ENCODE measurements at places on chromosomes 5 and 9.

DNA sequence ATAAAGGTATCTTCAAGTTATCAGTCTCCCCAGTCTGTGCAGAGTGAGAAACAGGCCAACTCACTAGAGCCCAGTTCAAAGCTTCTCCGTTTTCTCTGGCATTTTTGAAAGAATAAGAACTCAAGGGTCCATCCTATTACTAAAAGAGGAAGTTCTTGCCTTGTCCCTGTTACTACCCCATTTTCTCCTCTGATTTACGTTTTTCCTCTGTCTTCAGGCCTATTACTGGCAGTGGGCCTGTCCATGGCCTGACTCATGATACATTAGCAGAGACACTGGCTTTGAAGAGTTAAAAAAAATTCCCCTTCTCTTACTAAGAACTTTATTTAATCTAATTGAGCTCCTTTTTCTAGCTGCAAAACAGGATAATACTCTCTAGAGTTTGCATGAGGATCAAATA, 624.0 kb upstream of the KLF4 start:
- DNase-seq: no peak

DNA sequence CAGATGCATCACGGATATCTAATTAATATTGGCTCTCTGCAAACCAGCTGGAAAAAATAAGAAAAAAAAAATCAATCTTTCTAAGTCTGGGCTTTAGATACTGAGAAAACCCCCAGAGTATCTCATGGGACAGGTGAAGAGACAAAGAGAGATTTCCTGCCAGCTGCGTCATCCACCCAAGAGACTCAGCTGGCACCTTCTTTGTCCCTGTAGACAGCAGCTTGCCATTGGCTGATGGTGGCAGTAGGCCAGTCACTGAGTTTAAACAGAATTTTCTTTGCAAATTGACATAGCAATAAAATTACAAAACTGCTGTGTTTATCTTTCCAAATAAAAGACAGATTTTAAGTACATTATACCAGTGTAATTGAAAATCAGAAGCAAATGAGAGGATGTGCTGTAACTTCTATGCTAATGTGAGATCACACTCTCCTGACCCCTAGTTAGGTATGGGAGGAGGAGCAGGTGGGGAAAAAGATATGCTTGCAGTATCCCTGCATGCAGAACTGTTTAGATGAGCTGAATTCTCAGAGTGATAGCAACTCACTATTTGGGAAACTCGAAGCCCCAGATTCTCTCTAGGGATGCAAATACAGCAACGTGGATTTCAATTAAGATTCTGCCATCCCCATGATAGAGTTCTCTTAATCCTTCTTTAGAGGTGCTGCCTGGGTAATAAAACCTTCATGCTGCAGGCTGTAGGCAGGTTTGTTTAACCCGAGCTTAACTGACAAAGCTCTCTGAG, 72.2 kb downstream of the NMUR2 start:
- no peak for DNase-seq

DNA sequence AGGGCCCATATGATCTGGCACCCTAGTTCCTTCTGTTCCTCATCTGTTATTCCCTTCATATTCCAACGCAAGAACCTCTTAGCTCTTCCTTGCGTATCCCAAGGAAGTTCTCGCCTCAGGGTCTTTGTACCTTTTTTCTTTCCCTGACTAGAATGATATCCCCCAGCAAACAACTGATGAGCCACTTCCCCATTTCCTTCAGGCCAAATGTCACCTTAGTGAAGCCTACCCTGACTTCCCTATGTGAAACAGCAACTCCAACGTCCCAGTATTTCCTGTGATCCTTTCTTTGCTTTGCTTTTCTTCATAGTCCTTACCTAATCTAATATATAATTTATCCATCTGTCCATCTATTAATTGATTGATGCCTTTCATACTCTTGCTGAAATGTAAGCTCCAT, 47.9 kb downstream of the ERCC8 start:
- DNase-seq: no peak

- no peak for DNase-seq
These were observed 580.1 kb upstream of the FTMT start for GRCh38 chr5:121271546-121271945.

- peak; percentile 18 for DNase-seq
These were observed 20.2 kb downstream of the SLC22A5 start for GRCh38 chr5:132389585-132390286.

DNA sequence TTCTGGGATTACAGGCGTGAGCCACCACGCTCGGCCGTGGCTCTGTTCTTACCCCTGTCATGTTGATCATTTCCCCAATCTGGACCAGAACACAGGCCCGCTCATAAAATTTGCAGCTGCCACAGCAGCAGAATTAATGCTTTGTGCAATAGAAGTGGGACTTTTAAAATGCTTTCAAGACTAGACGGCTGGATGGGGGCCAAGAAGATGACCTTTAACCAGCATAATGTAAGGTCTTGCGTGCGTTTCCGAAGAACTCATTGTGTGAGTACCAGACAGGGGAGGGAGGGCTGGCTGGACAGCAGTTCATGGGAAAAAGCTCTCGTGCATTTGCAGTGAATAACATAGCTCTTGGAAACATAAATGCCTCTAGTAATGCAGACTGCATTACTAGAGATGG, 3.5 kb upstream of the WDR38 start:
- DNase-seq: no peak

DNA sequence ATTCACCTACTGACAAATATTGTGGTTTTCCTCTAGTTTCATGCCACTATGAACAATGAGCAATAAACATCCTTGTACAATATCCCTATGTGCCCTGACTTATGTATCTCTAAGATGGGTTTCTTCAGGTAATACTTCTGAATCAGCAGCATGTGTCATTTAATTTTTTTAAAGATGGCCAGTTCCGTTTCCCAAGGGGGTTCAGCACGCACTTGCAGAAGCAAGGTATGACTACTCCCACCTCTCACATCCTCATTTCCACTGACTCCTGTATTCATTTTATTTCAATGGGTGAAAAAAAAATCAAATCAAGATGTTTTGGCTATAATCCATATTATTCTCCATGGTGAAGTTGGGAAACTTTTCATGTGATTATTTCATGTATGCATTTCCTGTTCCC, 14.7 kb upstream of the ADAMTS19 start:
- DNase-seq: no peak

DNA sequence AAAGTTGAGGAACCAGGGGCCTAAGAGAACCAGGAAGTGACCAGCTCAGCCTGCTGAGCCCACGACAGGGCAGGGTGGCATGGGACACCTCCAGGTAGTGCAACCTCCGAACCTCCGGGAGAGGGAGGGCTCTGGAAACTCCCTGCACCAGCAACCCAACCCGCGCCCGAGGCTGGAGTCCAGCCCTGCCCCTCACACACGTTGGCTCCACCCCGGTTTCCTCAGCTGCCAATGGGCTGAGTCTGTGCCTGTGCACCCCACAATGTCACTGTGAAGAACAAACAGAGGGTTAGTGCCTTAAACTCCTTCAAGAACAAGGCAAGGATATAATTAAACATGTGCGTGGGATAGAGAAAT, 17.0 kb upstream of the UNC5A start:
- no peak for DNase-seq

GRCh38 chr9:5596173-5596572, 32.7 kb upstream of the RIC1 start:
- DNase-seq: peak; percentile 29

DNA sequence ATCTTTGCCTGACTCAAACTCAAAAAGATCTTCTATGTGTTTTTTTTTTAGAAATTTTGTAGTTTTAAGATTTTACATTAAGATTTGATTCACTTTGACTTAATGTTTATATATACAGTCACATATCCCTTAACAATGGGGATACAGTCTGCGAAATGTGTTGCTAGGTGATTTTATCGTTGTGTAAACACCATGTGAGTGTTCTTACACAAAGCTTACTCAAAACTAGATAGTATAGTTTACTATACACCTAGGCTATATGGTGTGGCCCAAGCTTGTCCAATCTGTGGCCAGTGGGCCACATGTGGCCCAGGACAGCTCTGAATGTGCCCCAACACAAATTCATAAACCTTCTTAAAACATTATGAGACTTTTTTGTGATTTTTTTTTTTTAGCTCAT, 131.9 kb downstream of the CWC27 start:
- DNase-seq: no peak

- no peak for DNase-seq
These were observed 9.4 kb upstream of the C5orf58 start for GRCh38 chr5:170223360-170223759.

DNA sequence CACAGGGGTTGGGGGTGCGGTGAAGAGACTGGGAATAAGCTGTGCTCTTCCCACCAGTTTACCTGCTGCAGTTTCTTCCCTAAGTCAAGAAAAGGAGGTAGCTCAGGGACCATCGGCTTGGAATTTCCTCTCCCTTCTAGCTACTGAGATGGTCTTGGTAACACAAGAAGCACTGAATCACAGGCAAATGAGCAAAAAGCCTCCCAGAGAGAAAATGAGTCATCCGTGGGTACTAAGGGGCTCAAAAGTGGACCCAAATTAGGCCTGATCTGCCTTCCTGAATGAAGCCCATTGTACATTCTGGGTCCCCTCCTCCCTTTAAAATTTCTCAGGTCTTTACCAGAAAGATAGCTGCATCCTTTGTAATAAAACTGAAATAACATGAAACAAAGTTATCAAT, 49.9 kb downstream of the PTPN3 start:
- DNase-seq: no peak

GRCh38 chr9:19641046-19641445, 147.8 kb downstream of the SLC24A2 start:
- no peak for DNase-seq

- DNase-seq: no peak
These were observed 39.5 kb downstream of the TRIM32 start for GRCh38 chr9:116726602-116727001.

- DNase-seq: no peak
These were observed 73.6 kb downstream of the CDH12 start for GRCh38 chr5:22779499-22779898.

DNA sequence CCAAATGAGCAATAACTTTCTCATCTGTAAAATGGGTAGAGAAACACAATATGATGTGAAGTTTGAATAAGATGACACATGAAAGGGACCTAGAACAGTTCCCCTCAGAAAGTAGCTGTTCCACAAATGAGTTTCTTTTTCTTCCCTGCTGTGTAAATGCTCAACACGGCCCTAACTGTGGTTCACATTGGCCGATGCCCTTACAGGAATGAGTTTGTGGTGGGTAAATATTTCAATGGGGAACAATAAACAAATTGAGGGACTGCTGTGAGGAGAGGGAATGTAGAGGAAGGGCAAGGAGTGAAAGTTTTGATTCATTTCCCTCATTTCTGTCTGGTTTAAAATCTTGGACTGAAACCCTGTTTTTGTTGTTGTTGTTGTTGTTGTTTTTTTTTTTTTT, 12.8 kb downstream of the C6 start:
- no peak for DNase-seq

- no peak for DNase-seq
These were observed 451.3 kb upstream of the KLF4 start for GRCh38 chr9:107940616-107941595.

GRCh38 chr9:20023961-20024571, 235.2 kb upstream of the SLC24A2 start:
- no peak for DNase-seq

- DNase-seq: no peak
These were observed 12.7 kb downstream of the C9orf153 start for GRCh38 chr9:86246752-86247161.

- peak; percentile 5 for DNase-seq
These were observed 352.4 kb upstream of the ACTBL2 start for GRCh38 chr5:57834829-57835608.

DNA sequence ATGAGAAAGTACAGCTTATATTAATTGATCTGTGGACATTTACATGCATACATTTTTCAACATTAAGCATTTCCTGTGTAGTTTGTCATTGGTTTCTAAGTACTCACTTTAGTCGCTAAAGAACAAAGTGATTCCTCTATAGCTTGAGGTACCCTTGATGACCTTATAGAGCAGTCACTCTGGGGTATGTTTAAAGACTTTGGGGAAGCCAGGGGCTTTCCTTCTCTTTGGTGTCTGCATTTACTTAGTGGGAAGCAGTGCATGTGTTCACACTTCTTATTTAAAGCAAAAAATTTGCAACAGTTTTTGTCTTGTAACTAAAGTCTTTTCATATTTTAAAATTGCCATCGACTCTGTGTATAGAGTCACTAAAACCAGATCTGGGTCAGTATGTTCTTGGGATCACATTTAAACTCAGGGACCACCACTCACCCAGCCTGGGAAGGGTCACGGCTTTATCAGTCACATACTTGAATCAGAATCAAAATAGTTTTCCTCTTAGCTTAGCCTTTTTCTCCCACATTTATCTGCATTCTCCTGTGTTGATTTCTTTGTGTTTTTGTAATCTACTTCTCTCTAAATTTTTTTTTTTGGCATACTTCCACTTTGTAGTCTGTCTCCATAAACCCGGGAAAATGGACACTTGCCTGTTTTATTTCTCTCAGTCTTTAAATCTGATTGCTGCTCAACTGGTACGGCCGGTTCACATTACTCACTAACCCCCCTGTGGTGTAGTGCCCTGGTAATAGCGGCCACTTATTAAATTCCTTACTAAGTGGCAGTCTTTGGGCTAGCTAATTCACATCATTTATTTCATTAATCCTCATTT, 143.9 kb upstream of the FBN2 start:
- no peak for DNase-seq

DNA sequence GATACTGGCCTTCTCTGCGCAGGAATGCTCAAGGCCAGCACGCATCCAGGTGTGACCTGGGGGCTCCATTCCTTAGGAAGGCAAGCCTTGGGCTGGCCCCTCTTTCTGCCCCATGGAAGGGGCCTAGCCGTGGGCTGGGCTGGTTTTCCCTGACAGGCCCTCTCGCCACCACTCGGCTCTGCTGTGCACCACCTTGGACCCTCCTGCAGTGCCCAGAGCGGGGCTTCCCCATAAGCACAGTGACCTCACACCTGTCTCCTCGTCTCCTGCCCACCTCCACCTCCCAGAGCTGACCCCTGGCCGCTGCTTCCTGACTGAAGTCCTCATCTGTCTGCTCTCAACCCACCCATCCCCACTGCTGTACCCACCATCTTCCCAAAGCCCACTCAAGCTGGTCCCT, 21.1 kb downstream of the UNC5A start:
- DNase-seq: no peak

- DNase-seq: no peak
These were observed 61.2 kb downstream of the TMEM174 start for GRCh38 chr5:73234204-73234555.
